ENCODE measurements at places on chromosomes 5 and 9. TPM values are rescaled to one million over a fixed set of nuclear protein-coding genes. Genes with fewer than 3 reads are reported as not detected.

DNA sequence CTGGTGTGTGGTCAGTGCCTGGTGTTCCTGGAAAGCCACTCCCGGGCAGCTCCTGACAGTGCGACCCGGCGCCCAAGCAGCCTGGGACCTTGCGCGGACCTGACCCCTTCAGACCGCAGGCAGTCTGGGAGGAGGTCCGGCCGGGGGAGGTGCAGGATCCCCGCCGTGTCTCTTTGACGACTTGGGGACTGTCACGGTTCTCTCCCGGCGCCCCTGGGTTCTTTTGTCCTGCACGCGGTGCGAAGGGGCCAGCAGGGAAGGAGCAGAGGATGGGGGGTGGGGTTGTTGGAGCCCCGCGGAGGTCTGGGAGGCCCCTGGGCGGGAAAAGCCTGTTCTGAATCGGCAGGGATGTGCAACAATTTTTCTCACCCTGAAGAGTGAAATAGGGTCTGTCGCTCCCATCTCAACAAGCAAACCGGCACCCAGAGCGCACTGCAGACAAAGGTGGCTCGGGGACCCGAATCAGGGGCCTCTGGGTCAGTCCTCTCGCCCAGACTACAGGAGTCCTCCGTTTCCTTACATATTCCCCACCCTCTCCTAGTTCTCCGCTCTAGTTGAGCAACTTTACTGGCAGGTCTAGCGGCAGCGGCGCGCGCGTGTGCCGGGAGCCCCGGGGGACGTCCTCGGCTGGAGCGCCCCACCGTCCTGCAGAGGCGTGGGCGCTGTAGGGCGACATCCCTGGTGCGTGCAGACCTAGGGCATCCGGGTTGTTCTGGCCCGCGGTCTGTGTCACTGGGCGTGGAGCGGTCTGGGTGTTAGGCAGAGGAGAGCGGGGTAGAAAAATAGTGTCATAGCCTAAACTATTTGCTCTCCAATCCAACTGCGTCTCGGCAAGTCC lies 1.2 kb downstream of the VCAN start:
- no peaks in the 10 kb centered on the region for H3K36me3 ChIP-seq
- peak overlapping the region; percentile 44 for H3K27ac ChIP-seq
- peaks cover 4% of the 10 kb centered on the region for H3K4me1 ChIP-seq
- peak; percentile 79 for DNase-seq
- no peaks in the 10 kb centered on the region for H3K27me3 ChIP-seq

TLX3 gene
- total RNA-seq, result not detected

CXCL14 gene
- 28.9 TPM for total RNA-seq

DNA sequence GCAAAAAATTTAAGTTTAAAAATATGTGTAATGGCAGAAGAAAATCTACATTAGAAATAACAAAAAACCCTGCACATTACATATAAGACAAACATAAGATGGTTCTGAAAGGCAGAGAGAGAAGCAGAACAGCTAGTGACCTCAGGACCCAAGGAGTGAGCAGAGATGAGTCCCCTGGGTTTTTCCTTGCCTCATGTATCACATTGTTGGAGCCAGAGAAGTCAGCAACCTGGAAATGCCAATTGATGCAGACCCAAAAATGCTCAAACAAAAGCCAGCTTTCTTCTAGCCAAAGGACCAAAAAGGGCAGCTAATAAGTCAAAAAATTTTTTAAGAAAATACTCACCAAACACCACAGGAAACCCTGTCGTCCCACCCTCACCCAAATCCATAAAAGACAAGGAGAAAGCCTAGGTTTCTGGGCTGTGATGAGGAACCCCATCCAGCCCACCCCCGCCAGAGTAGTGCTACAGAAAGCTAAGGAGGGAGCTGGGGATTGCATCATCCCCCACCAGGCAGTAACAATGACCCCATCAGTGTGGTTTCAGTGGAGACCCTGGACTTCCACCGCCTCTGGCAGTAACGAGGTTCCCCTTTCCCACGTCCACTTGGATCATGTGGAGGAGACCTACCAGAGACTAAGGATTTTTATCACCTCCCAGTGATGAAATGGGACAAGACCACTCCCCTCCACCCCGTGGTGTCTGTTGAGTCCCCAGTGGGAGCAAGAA lies 17.6 kb downstream of the DENND1A start:
- no peak for DNase-seq
- H3K27me3 ChIP-seq, result no peaks in the 10 kb centered on the region
- H3K27ac ChIP-seq, result no peak overlapping the region
- no peak overlapping the region for H3K4me3 ChIP-seq
- H3K36me3 ChIP-seq, result no peaks in the 10 kb centered on the region

DNA sequence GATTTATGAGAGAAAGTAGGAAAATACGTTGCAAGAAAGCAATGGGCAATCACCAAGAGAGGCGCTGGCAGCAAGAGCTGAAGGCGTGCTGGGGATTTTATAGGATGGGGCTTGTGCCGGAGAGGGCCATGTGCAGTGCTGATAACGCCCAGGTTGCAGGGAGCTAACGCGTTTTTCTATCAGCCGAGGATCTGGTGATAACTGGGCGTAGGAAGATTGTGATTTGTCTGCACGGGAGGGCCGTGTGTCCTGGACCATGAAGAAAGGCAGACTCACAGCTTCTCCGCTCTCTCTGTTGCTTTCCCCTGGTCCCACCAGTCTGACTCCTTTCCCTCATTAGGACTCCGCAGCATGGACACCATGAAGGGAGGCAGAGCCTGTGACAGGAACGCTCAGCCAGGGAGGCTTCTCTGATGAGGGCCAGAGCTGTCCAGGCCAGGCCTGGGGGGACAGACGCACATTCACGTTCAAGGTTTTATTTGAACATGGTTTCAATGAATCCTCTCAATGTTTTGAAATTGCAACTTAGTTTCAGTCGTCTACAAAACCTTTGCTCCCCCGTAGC lies 11.9 kb upstream of the CACNA1B start:
- H3K4me1 ChIP-seq, result no peaks in the 10 kb centered on the region
- H3K4me3 ChIP-seq, result no peak overlapping the region
- no peak overlapping the region for H3K27ac ChIP-seq
- no peak for DNase-seq
- no peaks in the 10 kb centered on the region for H3K36me3 ChIP-seq
- peaks cover 2% of the 10 kb centered on the region for H3K27me3 ChIP-seq

GRCh38 chr9:122819326-122819725 lies 9.1 kb downstream of the PDCL start:
- peak overlapping the region; percentile 30 for H3K27ac ChIP-seq
- H3K36me3 ChIP-seq, result peaks cover 2% of the 10 kb centered on the region
- DNase-seq, result no peak
- no peaks in the 10 kb centered on the region for H3K27me3 ChIP-seq

MARCHF3 gene
- total RNA-seq, result 9.2 TPM

DNA sequence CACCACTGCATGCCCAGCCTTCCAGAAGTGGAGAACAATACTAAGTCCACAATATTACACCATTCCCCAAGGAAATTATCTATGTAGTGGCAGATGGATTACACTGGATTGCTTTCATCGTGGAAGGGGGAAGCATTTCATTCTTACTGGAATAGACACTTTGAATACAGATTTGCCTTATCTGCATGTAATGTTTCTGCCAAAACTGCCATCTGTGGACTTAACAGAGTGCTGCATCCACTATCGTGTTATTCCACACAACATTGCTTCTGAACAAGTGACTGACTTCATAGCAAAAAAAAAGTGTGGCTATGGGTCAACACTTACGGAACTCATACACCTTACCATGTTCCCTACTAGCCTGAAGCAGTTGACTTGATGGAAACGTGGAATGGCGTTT lies 536.9 kb downstream of the BRINP1 start:
- no peaks in the 10 kb centered on the region for H3K4me1 ChIP-seq
- H3K4me3 ChIP-seq, result no peak overlapping the region
